ENCODE measurements at places on chromosomes 1 and 21. TPM values are rescaled to one million over a fixed set of nuclear protein-coding genes. Genes with fewer than 3 reads are reported as not detected.

DIO1 gene
- total RNA-seq = not detected

PCSK9 gene
- total RNA-seq = not detected

- no peak for DNase-seq
These were observed 332.4 kb upstream of the DUSP10 start for GRCh38 chr1:222074317-222074716.

GRCh38 chr1:206944703-206945102, 1.6 kb downstream of the PIGR start:
- no peak for DNase-seq

- peak; percentile 39 for DNase-seq
These were observed 11.9 kb upstream of the KCNN3 start for GRCh38 chr1:154881820-154882535.

DNA sequence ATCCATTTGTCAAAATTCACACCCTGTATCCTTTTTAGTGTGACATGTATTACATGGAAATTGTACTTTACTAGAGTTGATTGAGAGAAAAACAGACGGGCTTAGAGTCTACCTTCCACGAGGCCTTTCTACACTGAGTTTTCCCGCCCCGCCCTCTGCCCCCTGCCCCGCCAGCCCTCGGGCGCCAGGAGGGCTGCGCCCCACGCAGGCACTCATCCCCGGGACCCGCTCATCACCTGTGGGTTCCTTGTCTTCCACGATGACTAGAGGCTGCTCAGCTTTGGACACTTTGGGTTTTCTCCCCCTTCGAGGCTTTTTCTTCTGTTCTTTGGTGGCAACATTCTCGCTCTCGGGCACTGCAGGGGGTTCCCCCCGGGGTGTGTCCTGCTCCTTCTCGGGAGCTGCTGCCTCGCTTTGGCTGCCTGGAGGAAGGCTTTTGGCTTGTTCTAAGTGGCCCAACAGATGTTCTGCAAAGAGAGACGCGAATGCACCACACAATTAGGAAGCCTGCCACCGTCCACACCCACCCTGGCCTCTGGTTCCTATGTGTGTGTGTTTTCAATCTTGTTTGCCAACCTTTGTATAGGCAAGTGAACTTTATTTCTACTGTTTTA, 39.6 kb downstream of the PRDM15 start:
- no peak for DNase-seq

DNA sequence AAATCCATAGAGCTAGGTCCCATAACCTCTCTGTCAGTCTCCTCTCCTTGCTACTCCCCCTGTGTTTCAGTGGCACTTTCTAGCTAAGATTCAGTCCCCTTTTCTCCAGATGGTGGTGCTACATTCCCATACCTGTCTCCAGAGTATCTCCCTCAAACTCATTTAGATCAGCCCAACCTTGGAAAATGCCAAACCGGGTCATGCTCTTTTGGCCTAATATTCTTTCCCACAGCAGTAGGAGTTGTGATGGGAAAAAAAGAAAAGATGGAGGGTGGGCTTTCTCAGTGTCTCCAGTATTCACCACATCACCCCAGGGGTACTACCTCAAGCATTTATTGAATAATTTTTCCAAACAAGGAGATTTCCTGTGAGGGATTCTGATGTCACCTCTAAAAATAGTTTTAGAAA, 3.2 kb upstream of the RXFP4 start:
- no peak for DNase-seq

All from cardiac septum (tissue), 1 donor.